ENCODE measurements at places on chromosomes 16 and 17. TPM values are rescaled to one million over a fixed set of nuclear protein-coding genes. Genes with fewer than 3 reads are reported as not detected.

DNA sequence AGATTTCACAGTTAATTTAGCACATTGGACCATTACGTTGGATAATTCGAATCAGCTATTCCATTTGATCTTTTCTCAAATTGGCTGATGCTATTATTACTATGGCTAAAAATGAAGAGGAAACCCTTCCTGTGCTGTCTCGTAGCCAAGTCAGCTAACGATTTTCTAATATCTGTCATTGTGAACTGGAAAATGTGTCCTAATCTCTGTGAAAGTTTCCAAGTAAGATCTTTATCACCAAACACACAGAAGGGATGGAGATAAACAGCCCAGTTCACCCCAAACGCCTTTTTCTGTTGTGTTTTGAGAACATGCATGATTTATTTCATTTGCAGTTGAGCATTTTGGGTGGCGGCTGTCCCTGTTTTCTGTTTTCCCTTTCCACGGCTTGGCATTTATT is 312.8 kb downstream of the FOXL1 start:
- DNase-seq, result no peak

- DNase-seq, result no peak
Observed at GRCh38 chr16:11133344-11133943, 122.6 kb downstream of the SOCS1 start.

DNA sequence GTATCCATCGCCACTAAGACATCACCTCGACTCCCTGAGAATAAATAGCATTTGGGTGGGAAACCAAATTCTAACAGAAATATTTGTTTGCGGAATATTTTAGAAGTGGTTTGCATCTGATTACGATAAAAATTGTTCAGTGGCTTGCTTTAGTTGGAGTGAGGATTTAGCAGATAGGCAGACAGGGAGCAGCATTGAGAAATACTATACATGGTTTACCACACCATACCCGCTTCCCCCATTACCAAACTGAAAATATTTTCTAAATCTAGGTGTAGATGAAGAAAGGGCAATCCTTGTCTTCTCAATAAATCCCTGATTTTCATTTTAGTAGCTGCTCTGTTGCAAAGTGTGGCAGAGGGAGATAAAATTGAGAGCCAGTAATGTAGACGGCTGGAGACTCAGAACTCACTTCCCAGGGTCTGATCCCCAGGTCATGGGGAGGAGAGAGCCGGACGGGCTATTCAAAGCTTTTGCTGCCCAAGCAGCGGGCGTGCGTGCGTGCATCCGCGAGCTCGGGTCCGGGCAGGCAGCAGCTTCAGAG is 808 bp upstream of the BAHCC1 start:
- DNase-seq, result peak; percentile 40

DNA sequence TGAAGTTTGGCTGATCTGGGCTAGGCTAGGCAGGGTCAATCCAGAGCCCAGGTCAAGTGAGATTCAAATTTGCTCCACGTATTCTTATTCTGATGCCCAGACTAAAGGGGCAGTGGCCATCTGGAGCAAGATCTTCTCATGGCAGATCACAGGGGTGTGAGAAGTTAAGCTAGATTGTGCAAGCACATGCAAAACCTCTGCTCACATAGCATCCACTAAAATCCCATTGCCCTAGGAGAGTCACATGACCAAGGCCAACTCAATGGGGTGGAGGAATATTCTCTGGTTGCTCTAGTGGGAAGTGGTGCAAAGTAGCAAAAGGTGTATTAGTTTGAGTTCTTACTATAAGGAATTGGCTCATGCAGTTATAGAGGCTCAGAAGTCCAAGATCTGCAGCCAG is 318.4 kb upstream of the ASIC2 start:
- DNase-seq, result no peak

DNA sequence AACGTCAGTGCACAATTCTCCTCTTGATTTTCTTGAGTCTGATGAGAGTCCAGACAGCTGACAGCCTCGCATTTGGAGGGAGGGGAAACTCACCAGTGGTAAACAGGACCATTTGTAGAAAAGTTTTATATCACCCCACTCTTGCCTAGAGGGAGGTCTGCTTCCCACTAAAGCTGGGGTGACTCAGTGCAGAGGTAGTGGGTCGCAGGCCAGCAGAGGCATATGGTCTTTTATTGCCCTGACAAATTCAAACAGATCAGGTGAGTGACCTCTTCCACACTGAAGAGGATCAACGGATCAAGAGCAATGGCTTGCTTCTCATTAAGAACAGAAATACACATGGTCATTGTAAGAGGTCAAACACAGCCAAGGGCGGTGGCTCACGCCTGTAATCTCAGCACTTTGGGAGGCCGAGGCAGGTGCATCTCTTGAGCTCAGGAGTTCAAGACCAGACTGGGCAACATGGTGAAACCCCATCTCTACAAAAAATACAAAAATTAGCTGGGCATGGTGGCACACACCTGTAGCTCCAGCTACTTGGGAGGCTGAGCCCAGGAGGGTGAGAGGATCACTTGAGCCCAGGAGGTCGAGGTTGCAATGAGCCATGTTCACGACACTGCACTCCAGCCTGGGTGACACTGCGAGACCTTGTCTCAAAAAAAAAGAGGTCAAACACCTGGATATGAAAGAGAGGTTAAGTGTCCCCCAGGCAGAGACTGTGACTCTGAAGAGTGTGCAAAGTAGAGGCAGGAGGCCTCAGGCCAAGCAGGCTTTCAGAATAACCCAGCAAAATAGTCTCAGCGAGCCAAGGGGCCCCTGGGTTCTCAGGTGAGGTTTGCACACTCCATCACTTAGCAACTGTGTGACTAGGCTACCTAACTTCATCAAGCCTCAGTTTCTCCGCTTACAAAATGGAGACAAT is 56.5 kb upstream of the ERN1 start:
- DNase-seq, result no peak

GRCh38 chr17:32287804-32288511 is 22.3 kb downstream of the RHBDL3 start:
- DNase-seq, result no peak

Gene TNFRSF13B
- 217 TPM for total RNA-seq

Gene SGCA
- total RNA-seq, result 3.8 TPM

DNA sequence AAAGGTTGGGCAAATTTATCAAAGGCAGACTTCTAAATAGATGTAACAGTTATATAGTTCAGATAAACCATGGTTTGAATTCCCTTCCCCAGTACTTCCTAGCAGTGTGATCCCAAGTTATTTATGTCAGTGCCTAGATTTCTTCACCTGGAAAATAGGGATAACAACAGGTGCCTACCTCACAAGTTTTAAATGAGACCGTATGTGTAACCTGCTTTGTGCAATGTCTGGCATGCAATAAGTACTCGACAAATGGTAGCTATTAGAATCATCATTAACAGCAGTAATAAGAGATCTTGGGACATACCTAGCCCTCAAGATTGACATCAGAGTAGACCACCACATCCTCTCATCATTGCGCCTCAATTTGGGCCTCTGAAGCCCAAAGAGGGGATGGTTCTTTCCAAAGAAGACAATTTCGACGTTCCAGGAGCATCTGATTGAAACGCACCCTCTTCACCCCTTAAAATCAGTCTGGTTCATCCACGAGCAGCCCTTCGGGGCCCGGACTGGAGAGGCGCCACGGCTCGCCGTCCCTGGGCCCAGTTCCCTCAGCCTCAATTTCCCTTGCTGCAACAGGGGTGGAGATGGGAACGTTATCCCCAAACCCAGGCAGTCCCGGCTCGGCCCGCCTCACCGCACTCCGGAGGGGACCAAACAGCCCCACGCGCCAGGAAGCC is 541 bp downstream of the ACACA start:
- DNase-seq, result no peak

DNA sequence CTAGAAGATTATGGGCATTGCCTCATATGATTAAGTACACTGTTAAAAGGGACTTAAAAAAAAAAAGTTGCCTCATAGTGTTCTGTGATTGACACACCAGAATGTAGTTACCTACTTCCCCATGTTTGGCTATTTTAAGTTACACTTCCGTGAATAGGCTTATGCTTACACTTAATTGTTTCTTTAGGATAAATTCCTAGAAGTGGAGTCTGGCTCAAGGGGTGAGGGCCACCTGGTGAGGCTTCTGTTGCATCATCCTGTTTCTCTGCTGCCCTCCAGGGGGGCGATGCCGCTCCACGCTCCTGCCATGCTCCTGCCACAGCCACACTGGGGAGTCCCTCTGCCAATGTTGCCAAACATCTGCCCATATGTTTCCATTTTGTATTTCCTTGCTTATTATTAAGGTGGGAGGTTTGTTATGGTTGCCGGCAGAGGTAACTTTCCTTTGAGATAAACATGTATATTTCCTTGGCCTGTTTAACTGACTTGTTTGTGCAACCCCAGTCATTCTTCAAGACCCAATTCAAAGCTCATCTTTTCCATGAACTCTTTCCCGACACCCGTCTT is 73.1 kb downstream of the KSR1 start:
- DNase-seq, result peak; percentile 26

- no peak for DNase-seq
Observed at GRCh38 chr17:15943971-15944758, 765 bp upstream of the ADORA2B start.

- DNase-seq, result no peak
Observed at GRCh38 chr17:56581635-56582627, 11.6 kb upstream of the NOG start.

Gene FOXN1
- total RNA-seq, result not detected

Gene ACSM3
- total RNA-seq, result 76.3 TPM

Gene TEKT5
- total RNA-seq, result 0.42 TPM

Gene RNF43
- total RNA-seq, result 2.5 TPM

- no peak for DNase-seq
Observed at GRCh38 chr16:80441935-80442334, 98.9 kb upstream of the DYNLRB2 start.

- DNase-seq, result no peak
Observed at GRCh38 chr16:14415291-14415690, 214.8 kb downstream of the PARN start.

Gene ZNF668
- total RNA-seq, result 11.1 TPM

DNA sequence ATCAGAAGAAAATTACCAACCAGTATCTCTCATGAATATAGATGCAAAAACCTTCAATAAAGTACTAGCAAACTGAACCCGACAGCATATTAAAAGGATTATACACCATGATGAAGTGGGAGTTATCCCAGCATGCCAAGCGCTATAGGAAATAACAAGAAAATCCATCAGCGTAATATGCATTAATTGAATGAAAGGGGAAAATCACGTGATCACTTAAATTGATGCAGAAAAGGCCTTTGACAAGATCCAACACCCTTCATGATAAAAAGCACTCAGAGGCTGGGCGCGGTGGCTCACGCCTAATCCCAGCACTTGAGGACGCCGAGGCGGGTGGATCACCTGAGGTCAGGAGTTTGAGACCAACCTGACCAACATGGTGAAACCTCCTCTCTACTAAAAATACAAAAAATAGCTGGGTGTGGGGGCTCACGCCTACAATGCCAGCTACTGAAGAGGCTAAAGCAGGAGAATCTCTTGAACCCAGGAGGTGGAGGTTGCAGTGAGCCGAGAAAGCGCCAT is 4.8 kb downstream of the CTRB2 start:
- DNase-seq, result no peak

Gene HSD11B2
- total RNA-seq, result not detected

Gene GP2
- total RNA-seq, result not detected

Gene KRTAP16-1
- not detected for total RNA-seq

Gene TK1
- 1.5 TPM for total RNA-seq

DNA sequence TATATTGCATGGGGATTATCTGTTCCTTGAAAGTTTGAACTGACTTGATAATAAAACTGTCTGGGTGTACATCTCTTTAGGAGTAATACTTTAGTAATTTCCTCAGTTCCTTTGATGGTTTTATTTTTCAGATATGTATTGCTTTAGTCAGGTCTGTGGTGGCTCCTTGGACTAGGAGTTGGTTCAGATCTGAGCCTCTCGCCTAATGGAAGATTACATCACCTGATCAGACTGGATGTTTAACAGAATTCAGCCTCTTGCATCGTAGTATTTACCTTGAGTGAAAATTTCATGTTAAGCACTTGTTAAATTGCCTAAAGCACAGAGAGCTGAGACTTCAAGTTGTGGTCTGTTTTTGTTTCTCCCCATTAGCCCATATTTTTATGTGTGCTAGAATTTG is 267.3 kb downstream of the MAP2K4 start:
- DNase-seq, result no peak

DNA sequence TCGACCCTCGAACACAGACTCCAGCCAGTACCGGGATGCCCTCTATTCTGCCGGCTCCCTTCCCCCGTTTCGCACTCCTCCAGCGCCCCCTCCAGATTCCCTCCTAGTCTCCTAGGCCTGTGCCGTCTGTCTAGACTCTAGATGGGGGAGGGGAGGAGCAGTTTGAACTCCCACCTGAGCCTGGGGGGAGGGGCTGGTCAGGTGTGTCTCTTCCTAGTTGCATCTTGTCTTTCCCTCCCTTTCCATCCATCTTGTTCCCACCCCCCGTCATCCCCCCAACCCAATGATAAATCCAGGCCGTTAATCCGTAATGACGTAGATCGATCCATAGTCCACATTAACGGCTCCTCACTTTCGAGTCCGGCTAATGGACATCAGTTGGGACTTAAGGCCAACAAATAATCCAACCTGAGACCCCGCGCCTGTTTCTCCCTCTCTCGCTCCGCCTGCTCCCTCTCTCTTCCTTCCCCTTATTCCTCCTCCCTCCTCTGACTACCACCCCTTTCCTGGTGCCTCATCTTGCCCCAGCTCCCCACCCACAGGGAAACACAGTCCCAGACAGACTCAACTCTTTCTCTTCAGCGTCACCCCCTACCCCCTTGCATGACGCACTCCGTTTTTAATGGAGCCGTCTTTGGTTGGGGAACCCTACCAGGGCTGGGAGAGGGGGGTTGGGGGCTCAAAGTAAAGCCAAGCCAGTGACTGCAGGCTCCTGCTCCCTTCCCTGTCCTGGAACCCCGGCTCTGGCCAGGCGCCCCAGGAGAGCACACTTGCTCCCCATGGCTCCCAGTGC is 3.4 kb upstream of the HOXB5 start:
- DNase-seq, result peak; percentile 33

- DNase-seq, result no peak
Observed at GRCh38 chr17:19291646-19292376, 54.6 kb downstream of the EPN2 start.

- DNase-seq, result peak; percentile 79
Observed at GRCh38 chr16:1363501-1364041, 11.8 kb downstream of the GNPTG start.

Data from B cell (primary cell).